ENCODE measurements at places on chromosomes 5 and 9. TPM values are rescaled to one million over a fixed set of nuclear protein-coding genes. Genes with fewer than 3 reads are reported as not detected.
A peak's percentile ranks its signal among the peaks of the same experiment; 100 is the strongest.

DAB2 gene
- 0.40 TPM for total RNA-seq

DNA sequence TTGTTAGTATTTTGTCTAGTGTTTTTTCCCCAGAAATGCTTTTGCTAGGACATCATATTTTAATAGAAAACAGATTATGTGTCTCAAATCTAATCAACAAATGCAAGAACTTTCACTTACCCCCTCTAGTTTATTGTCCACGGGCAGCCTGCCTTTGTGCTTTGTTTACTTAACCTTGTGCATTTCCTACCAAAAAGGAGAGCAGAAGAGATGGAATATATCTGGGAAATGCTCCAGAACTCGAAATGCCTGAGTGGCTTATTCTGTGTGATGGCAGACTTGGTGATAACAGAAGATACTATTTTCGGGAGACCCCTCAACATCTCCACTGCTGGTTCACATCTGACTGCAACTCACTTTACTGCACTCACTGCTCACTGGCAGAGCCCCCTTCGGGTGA is 33.3 kb upstream of the SPDL1 start:
- DNase-seq, result no peak

P4HA2 gene
- 0.32 TPM for total RNA-seq

- peak; percentile 19 for DNase-seq
Observed at GRCh38 chr9:123716339-123716945, 213.5 kb downstream of the DENND1A start.

CER1 gene
- not detected for total RNA-seq

PCDHB9 gene
- total RNA-seq, result 0.33 TPM

- DNase-seq, result no peak
Observed at GRCh38 chr5:112154940-112155686, 264.0 kb downstream of the EPB41L4A start.

DNA sequence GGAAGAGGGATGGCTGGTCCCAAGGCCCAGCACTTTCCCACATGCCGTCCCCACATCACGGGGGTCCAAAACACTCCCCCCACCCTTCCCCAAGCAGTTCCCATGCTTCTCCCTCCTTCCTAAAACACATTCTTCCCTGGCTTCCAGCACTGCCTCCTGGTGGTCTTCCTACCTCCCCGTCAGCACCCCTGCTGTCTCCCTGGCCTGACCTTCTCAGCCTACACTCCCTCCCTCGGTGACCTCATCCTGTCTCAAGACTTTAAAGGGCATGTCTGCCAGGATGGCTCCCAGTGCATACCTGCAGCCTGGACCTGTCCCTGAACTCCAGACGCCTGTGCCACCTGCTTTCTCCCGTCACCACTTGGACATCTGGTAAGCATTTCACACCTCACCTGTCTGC is 4.3 kb upstream of the NCS1 start:
- DNase-seq, result no peak

- no peak for DNase-seq
Observed at GRCh38 chr5:166493612-166494011, 1797.8 kb upstream of the WWC1 start.

GRCh38 chr9:127506814-127507750 is 55.8 kb downstream of the LRSAM1 start:
- DNase-seq, result no peak

- DNase-seq, result no peak
Observed at GRCh38 chr5:79318935-79319614, 83.1 kb downstream of the JMY start.

- DNase-seq, result peak; percentile 75
Observed at GRCh38 chr9:5629312-5630080, 589 bp downstream of the RIC1 start.

GRCh38 chr9:131927091-131927490 is 152.6 kb downstream of the MED27 start:
- DNase-seq, result no peak

DNA sequence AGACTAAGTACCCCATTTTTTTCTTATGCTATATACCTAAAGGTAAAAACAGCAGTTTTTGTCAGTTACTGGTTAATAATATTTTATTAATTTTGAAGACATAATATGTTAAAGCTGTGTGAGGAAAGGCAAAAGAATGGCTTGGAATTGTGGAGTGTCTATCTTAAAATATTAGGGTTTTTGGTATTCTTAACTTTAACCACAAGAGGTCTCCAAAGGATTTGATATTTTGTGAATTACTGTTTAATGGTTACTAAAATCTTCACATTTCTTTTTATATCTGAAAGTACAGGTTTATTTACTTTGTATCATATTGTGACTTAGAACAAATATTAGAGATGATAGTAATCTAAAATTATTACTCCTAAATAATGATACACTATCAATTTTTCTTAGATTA is 32.0 kb upstream of the DHFR start:
- peak; percentile 19 for DNase-seq
